ENCODE measurements at places on chromosomes 7 and 10.
A peak's percentile ranks its signal among the peaks of the same experiment; 100 is the strongest.

DNA sequence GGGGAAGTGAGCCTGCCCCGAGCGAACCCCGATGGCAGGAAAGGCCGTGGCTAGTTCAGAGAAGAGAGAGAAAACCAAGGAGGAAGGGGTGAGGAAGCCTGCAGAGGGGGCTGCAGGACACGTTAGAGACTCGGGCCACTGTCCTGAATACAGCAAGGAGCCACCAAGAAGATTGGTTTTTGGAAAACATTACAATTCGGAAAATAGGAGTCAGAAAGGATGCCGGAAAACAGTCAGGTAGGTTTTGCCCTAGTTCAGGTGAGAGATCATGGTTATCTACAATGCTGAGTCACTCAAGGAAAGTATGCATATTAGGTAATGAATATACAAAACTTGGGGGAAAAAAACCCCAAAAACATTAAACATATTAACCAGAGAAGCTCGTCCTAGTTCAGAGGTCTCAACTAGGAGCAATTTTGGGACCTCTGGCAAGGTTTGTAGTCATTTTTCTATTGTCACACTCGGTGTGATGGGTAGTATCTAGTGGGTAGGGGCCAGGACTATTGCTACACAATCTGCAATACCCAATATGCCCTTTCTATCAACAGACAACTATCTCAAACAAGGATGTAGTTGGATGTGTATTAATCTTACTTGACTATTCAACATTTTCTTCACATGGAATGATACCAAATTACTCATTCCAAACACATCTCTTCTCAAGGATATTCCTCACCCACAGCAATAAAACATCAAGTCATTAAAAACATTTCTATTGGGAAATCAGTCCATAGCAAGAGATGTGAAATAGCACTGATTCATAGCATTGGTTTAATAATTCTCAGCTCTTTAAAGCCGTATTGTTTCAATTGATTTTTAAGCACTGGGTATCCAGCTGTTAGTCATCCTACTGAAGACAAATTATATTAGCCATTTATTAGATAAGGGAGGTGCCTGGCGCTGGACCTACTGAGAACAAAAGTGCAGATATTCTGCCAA lies 74.4 kb upstream of the RSU1 start:
- H3K4me3 ChIP-seq: peak overlapping the region; percentile 52
- peaks cover 8% of the 10 kb centered on the region for H3K4me1 ChIP-seq
- H3K27ac ChIP-seq: peak overlapping the region; percentile 69
- peak; percentile 71 for DNase-seq
- no peaks in the 10 kb centered on the region for H3K27me3 ChIP-seq
- H3K36me3 ChIP-seq: peaks cover 8% of the 10 kb centered on the region

- DNase-seq: no peak
- H3K27me3 ChIP-seq: no peaks in the 10 kb centered on the region
- H3K27ac ChIP-seq: peak overlapping the region; percentile 94
- no peaks in the 10 kb centered on the region for H3K36me3 ChIP-seq
- H3K4me3 ChIP-seq: peak overlapping the region; percentile 77
Observed at GRCh38 chr7:143280566-143280965, 4.2 kb upstream of the TMEM139 start.

DNA sequence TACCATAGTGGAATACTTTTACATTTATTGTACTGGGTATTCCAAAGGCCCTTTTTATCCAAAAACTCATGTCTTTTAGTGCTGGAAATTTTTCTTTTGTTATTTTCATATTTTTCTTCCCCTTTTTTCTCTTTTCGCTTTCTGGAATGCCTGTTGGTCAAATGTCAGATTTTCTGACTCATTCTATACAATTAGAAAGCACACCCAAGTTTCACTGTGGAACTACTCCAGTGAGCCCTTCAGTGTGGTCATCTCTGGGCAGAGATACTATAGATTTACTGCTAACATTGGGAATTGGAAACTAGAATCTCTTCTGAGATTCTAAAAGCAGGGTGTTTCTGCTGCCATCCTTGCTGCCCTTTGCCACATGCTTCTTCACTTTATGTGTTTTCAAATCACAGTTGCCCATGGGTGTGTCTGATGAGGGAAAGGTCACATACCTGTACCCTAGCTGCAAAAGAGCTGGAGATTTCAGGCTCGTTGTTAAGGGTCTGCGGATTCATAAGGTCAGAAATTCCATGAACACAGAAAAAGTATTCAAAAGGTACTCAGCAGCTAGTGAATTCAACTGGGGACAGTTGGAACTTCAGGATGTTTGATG lies 5.6 kb upstream of the WASL start:
- H3K27me3 ChIP-seq: no peaks in the 10 kb centered on the region
- DNase-seq: no peak
- H3K4me3 ChIP-seq: no peak overlapping the region
- no peaks in the 10 kb centered on the region for H3K36me3 ChIP-seq
- no peak overlapping the region for H3K27ac ChIP-seq

DNA sequence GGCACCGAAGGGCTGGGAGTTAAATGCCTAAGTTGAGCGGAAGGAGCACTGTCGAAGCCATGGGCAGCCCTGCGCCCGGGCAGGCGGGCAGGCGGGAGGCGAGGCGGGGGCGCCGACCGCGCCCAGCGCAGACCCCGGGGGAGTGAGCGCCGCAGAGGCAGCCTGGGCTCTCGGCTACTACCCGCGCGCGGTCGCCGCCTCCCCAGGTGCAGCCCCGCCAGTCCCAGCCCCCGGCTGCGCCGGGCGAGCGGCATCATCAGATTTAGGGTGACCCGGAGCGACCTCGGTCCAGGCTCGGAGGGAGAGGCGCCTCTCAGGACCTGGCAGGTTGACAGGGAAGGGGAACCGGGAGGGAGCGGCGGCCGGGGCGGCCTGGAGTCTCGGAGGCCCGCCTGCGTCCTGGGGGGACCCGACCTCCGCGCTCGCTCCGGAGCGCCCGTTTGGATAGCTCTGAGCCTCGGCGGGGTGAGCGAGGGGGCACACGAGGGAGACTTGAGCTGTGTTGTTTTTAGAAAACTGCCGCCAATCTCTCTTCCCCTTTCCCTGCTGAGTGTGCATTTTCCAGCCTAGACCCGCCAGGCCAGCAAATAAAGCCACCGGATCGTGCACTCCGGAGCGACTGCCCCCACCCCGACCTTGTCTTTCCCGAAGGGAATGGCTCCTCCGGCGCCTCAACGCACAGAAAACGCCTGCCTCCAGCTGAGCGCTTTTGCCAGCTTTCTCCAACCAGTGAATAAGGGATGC lies 2.3 kb upstream of the NRP1 start:
- DNase-seq: no peak
- peaks cover 21% of the 10 kb centered on the region for H3K4me1 ChIP-seq
- H3K27me3 ChIP-seq: peaks cover 38% of the 10 kb centered on the region
- H3K36me3 ChIP-seq: no peaks in the 10 kb centered on the region

- peaks cover 47% of the 10 kb centered on the region for H3K4me1 ChIP-seq
- no peaks in the 10 kb centered on the region for H3K27me3 ChIP-seq
- H3K27ac ChIP-seq: no peak overlapping the region
- peaks cover 13% of the 10 kb centered on the region for H3K36me3 ChIP-seq
- H3K4me3 ChIP-seq: no peak overlapping the region
- DNase-seq: no peak
Observed at GRCh38 chr10:117370205-117370604, 5.0 kb downstream of the PDZD8 start.

DNA sequence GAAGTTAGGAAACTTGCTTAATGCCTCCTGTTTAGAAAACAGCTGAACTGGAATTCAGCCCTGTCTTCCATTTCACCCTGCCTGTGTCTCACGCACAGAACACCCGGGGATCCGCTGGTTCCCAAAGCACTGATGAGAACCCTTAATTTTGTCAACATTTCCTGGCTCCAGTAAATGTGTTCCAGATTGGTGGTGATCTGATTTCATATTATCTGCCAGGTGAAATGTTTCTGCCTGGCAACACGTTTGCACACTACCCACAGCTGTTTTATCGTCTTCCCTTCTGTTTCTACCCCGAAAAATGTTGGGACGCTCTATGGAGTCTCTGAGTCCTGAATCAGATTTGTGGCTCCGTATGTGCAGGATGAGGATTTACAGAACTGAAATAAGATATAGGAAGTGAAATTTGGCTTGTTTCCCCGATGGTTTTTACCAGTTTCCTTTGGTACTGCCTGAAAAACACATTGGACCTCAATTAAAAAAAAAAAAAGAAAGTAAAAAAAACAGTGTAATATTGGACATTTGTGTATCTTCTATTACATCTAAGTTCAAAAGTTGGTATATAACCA lies 29.0 kb downstream of the MRC1 start:
- H3K4me3 ChIP-seq: no peak overlapping the region
- H3K27ac ChIP-seq: no peak overlapping the region
- no peaks in the 10 kb centered on the region for H3K36me3 ChIP-seq

GRCh38 chr10:73999703-74000102 lies 1.8 kb downstream of the VCL start:
- peak overlapping the region; percentile 86 for H3K4me3 ChIP-seq
- H3K4me1 ChIP-seq: peaks cover 21% of the 10 kb centered on the region
- no peak overlapping the region for H3K27ac ChIP-seq
- no peak for DNase-seq

DNA sequence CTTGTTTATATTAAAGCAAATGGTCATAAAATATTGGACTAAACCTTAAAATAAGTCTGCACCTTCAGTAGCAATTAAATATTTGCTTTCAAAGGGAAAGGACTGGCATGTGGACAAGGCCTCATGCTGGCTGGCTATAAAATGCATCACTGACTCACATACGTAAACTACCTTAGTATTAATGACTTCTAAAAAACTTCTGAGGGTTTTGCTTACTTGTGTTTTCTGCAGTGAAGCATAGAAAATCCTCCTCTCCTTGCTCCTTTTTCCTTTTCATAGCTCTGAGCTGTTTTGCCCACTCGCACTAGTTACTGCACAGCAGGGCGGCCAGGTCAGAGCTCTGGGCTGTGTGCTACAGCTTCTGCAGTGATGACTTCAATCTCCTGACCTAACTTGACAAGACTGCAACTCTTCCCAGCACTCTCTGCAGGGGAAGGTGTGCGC lies 82.3 kb downstream of the CUL2 start:
- no peak overlapping the region for H3K4me3 ChIP-seq
- peaks cover 15% of the 10 kb centered on the region for H3K4me1 ChIP-seq
- H3K27me3 ChIP-seq: no peaks in the 10 kb centered on the region

GRCh38 chr7:128380483-128381106 lies 19.1 kb upstream of the PRRT4 start:
- no peak for DNase-seq
- no peaks in the 10 kb centered on the region for H3K4me1 ChIP-seq
- no peak overlapping the region for H3K27ac ChIP-seq
- H3K4me3 ChIP-seq: no peak overlapping the region
- H3K36me3 ChIP-seq: no peaks in the 10 kb centered on the region
- no peaks in the 10 kb centered on the region for H3K27me3 ChIP-seq

DNA sequence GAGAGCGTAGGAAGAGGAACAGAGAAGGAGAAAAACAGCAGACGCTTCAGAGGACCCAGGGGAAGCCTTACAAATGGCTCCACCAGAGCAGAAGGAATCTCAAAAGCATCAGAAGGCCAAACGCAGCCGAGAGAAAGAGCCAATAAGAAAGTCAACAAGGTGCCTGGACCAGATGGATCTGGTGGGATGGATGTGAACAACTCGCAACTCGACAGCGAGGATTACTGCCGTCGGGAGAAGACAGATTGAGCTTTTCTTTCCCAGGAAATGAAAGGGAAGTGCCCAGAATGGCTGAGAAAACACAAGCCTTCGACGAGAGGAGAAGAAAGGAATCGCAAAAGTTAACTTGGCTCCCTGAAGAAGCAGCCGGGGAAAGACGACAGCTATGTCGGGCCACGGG lies 132.8 kb upstream of the MGMT start:
- H3K4me1 ChIP-seq: peaks cover 8% of the 10 kb centered on the region
- H3K4me3 ChIP-seq: no peak overlapping the region
- no peak overlapping the region for H3K27ac ChIP-seq
- no peak for DNase-seq
- no peaks in the 10 kb centered on the region for H3K36me3 ChIP-seq

- no peak overlapping the region for H3K4me3 ChIP-seq
- no peak overlapping the region for H3K27ac ChIP-seq
- no peaks in the 10 kb centered on the region for H3K4me1 ChIP-seq
- no peaks in the 10 kb centered on the region for H3K36me3 ChIP-seq
Observed at GRCh38 chr10:120428754-120429153, 28.3 kb upstream of the PLPP4 start.

DNA sequence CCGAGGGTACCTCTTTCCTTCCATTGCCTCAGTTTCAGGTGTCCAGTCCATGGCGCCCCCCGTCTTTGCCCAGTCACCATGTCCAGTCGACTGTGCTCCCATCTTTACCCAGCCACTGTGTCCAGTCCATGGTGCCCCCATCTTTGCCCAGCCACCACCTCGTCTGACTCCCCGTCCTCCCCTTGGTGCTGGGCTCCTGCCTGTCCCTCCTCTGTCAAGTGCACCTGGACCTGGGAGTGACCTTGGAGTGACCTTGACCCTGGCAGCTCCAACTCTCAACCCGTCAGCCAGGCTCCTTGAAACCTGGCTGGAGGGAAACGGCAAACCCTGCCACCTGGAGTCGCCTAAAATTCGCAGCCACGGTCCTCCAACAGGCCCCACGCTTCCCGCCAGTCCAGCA lies 180.2 kb downstream of the ADARB2 start:
- H3K4me3 ChIP-seq: no peak overlapping the region
- H3K27me3 ChIP-seq: peaks cover 11% of the 10 kb centered on the region
- H3K36me3 ChIP-seq: no peaks in the 10 kb centered on the region
- no peak overlapping the region for H3K27ac ChIP-seq
- DNase-seq: no peak

DNA sequence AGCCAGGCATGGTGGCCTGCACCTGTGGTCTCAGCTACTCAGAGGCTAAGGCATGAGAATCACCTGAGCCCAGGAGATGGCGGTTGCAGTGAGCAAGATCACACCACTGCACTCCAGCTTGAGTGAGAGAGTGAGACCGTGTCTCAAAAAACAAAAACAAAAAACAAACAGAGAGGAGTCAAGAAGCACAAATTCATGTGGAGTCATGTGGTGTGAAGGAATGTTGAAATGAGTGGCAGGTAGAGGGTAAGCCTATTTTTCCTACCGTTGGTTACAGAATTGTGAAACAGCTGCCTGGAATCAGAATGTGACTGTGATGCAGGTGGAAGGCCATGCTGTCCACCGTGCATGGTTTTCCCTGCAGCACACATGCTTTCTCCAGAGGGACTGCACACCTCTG lies 23.7 kb upstream of the NUB1 start:
- DNase-seq: no peak
- peaks cover 1% of the 10 kb centered on the region for H3K36me3 ChIP-seq
- H3K4me1 ChIP-seq: peaks cover 9% of the 10 kb centered on the region
- no peak overlapping the region for H3K27ac ChIP-seq

- peaks cover 12% of the 10 kb centered on the region for H3K27me3 ChIP-seq
- DNase-seq: no peak
- no peaks in the 10 kb centered on the region for H3K36me3 ChIP-seq
- no peak overlapping the region for H3K27ac ChIP-seq
Observed at GRCh38 chr10:29874606-29875269, 184.6 kb downstream of the JCAD start.

GRCh38 chr7:112547916-112548315 lies 67.1 kb downstream of the LSMEM1 start:
- no peak overlapping the region for H3K4me3 ChIP-seq
- DNase-seq: no peak
- H3K27ac ChIP-seq: no peak overlapping the region
- peaks cover 16% of the 10 kb centered on the region for H3K27me3 ChIP-seq
- H3K36me3 ChIP-seq: no peaks in the 10 kb centered on the region

All from activated naive CD4-positive, alpha-beta T cell treated with anti-CD3 and anti-CD28 coated beads for 36 hours (primary cell).